ENCODE measurements at places on chromosomes 1 and 21.

GRCh38 chr1:58824753-58825389, 41.0 kb upstream of the JUN start:
- DNase-seq: no peak

DNA sequence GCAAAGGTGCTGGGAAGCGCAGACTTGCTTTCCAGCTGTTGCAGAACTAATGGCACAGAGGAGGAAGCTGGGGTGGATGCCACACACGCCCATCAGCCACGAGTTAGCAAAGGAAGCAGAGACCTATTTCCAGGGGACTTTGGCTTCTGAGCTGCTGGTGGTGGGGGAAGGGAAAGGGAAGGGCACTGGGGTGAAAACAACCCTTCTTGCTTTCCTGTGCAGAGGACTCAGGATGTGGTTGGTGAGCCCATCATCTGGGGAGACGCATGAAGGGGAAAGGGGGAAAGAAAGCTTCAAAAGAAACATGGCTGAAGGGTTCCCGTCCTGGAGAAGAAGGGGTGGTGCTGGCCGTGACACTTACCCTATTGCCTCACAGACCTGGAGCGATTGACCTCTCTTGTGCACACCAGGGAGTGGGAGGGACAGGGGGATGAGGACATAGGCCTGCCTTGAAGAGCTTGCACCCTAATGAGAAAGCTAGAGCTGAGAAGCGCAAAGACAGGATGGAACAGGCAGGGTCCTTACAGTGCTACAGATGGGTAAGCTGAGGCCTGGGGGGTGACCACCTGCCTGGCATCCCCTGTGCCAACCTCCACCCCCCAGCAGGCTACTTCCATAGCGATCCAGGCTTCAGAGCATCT, 140.8 kb upstream of the RAB4A start:
- DNase-seq: no peak

DNA sequence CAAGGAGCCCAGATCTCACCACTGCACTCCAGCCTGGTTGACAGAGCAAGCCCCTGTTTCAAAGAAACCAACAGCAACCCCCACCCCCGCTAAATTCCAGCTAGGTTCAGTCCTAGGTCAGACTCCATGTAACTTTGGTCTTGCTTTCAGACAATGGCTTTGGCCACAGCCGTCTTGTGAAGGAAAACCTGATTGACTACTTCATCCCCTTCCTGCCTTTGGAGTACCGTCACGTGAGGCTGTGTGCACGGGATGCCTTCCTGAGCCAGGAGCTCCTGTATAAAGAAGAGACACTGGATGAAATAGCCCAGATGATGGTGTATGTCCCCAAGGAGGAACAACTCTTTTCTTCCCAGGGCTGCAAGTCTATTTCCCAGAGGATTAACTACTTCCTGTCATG, 12.9 kb downstream of the TOR3A start:
- DNase-seq: no peak

GRCh38 chr1:151159373-151159772, 2.9 kb downstream of the TNFAIP8L2 start:
- no peak for DNase-seq

- DNase-seq: no peak
These were observed 15.0 kb downstream of the GNB1 start for GRCh38 chr1:1875932-1876331.

- no peak for DNase-seq
These were observed 17.5 kb downstream of the B3GALT5 start for GRCh38 chr21:39630191-39630591.

GRCh38 chr1:114334297-114334696, 176.7 kb downstream of the TRIM33 start:
- DNase-seq: no peak

Measured in stimulated activated naive B cell treated with anti-CD40 and anti-IgM and Interleukin-4, amounts not matched to agents 10 μg/mL and 1 μg/mL and 100 μg/mL, for 72 hours (primary cell).